ENCODE measurements at places on chromosomes 16 and 17. TPM values are rescaled to one million over a fixed set of nuclear protein-coding genes. Genes with fewer than 3 reads are reported as not detected.

The NKD1 gene
- total RNA-seq: 2.1 TPM

The CCNF gene
- total RNA-seq: 6.8 TPM

The CD300H gene
- not detected for total RNA-seq

The SRCIN1 gene
- 0.52 TPM for total RNA-seq

The ACSM2A gene
- total RNA-seq: not detected

The SOX9 gene
- total RNA-seq: 6.3 TPM

The CAMKK1 gene
- 4.2 TPM for total RNA-seq

The OR2C1 gene
- not detected for total RNA-seq

The TBC1D3G gene
- not detected for total RNA-seq

The SDK2 gene
- 11.0 TPM for total RNA-seq

The SCGB1C2 gene
- not detected for total RNA-seq

Data from skeletal muscle tissue (tissue), 5 donors.